ENCODE measurements at places on chromosomes 3 and 15. TPM values are rescaled to one million over a fixed set of nuclear protein-coding genes. Genes with fewer than 3 reads are reported as not detected.

Gene GOLGA6B
- total RNA-seq, result not detected

Gene TMEM212
- not detected for total RNA-seq

Gene GOLGA6L7
- total RNA-seq, result not detected

Gene PRSS50
- total RNA-seq, result not detected

Gene SLC9C1
- total RNA-seq, result not detected

Gene TP63
- total RNA-seq, result not detected

Gene COL6A5
- total RNA-seq, result not detected

Gene TMEM207
- not detected for total RNA-seq

Gene CATSPER2
- 1.7 TPM for total RNA-seq

Gene TCF12
- 59.4 TPM for total RNA-seq

Gene C3orf85
- not detected for total RNA-seq
